ENCODE measurements at places on chromosomes 12 and 14. TPM values are rescaled to one million over a fixed set of nuclear protein-coding genes. Genes with fewer than 3 reads are reported as not detected.

DNA sequence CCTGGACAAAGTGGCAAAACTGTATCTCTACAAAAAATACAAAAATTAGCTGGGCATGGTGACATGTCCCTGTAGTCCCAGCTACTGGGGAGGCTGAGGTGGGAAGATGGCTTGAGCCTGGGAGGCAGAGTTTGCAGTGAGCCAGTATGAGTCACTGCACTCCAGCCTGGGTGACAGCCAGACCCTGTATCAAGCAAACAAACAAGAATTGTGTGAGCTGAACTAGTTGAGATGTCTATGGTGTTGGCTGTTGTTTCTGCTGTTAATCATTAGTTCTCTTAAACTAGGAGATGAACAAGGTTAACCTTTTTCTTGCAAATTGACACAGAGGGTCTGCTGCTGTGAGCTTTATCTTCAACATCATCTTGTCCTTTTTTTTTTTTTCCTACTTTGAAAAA is 23.6 kb downstream of the RASSF3 start:
- peak; percentile 59 for DNase-seq
- no peak overlapping the region for H3K27ac ChIP-seq
- H3K27me3 ChIP-seq, result no peaks in the 10 kb centered on the region

DNA sequence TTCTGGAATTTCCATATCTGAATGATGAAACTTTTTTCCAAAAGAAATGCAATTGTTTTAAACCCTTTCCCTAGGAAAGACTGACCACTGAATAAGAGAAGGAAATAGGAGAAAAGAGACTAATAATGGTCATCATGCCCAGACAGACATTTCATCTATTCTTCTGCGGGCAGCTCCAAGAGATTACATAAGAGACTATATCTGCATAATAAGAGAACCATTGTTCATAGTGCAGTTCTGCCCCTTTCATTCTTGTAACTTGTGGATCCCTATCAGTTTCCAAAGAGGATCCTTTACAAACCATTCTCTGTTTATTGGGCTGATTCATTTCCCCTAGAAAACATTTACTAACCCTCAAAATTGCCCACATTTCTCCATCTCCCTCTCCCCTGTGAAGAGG is 197.8 kb downstream of the FSCB start:
- H3K27ac ChIP-seq, result no peak overlapping the region
- no peaks in the 10 kb centered on the region for H3K36me3 ChIP-seq
- no peak for DNase-seq
- no peaks in the 10 kb centered on the region for H3K27me3 ChIP-seq
- H3K4me1 ChIP-seq, result no peaks in the 10 kb centered on the region

- no peak overlapping the region for H3K4me3 ChIP-seq
- no peak for DNase-seq
- H3K27me3 ChIP-seq, result no peaks in the 10 kb centered on the region
- H3K27ac ChIP-seq, result no peak overlapping the region
Measured at GRCh38 chr14:20044243-20044642, 8.4 kb upstream of the OR4K13 start.

GRCh38 chr12:28222081-28222700 is 31.9 kb downstream of the CCDC91 start:
- H3K27ac ChIP-seq, result no peak overlapping the region
- H3K4me1 ChIP-seq, result no peaks in the 10 kb centered on the region
- H3K4me3 ChIP-seq, result no peak overlapping the region
- H3K27me3 ChIP-seq, result no peaks in the 10 kb centered on the region
- DNase-seq, result no peak
- H3K36me3 ChIP-seq, result no peaks in the 10 kb centered on the region

DNA sequence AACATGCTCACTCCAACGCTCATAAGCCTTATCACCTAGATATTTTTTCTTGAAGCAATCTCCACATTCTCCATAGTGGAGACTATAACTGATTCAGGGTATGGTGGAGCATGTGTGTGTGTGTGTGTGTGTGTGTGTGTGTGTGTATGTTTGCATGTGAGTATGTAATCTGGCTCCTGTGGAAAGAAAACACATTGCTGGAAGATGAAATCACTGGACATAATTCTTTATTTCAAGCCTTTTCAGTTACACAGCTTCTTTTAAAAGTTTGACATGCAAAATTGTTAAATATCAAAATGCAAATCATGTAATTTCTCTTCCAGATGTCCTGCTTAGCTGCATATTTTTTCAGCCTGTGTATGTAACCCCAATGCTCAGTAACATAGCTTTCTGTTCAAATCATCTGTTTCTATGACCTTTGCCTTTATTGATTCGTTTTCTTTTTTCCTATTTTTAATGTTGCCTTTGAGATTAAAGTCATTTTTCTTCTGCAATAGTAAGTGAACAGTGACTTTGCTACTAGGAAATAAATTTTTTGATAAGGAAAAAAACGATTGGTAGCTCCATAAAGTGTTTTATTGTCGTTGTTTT is 80.5 kb upstream of the BTG1 start:
- no peak for DNase-seq
- H3K36me3 ChIP-seq, result no peaks in the 10 kb centered on the region
- no peaks in the 10 kb centered on the region for H3K27me3 ChIP-seq

- no peaks in the 10 kb centered on the region for H3K36me3 ChIP-seq
- no peak for DNase-seq
- H3K27ac ChIP-seq, result no peak overlapping the region
- H3K27me3 ChIP-seq, result no peaks in the 10 kb centered on the region
- H3K4me3 ChIP-seq, result no peak overlapping the region
Measured at GRCh38 chr12:19312637-19313036, 126.7 kb upstream of the AEBP2 start.

GRCh38 chr12:59708484-59708883 is 112.7 kb downstream of the SLC16A7 start:
- DNase-seq, result no peak
- no peak overlapping the region for H3K27ac ChIP-seq
- H3K4me3 ChIP-seq, result no peak overlapping the region
- H3K4me1 ChIP-seq, result no peaks in the 10 kb centered on the region
- H3K36me3 ChIP-seq, result no peaks in the 10 kb centered on the region
- H3K27me3 ChIP-seq, result no peaks in the 10 kb centered on the region

GRCh38 chr12:69648476-69648875 is 37.8 kb upstream of the LRRC10 start:
- H3K4me1 ChIP-seq, result no peaks in the 10 kb centered on the region
- no peak for DNase-seq
- no peaks in the 10 kb centered on the region for H3K27me3 ChIP-seq

GRCh38 chr12:121637231-121637914 is 11.0 kb downstream of the ORAI1 start:
- H3K4me1 ChIP-seq, result no peaks in the 10 kb centered on the region
- DNase-seq, result no peak
- no peaks in the 10 kb centered on the region for H3K27me3 ChIP-seq
- H3K4me3 ChIP-seq, result no peak overlapping the region

PLXNC1 gene
- total RNA-seq, result 7.5 TPM

BAZ1A gene
- total RNA-seq, result 61.0 TPM

ASCL1 gene
- not detected for total RNA-seq

HOXC11 gene
- total RNA-seq, result not detected

DNA sequence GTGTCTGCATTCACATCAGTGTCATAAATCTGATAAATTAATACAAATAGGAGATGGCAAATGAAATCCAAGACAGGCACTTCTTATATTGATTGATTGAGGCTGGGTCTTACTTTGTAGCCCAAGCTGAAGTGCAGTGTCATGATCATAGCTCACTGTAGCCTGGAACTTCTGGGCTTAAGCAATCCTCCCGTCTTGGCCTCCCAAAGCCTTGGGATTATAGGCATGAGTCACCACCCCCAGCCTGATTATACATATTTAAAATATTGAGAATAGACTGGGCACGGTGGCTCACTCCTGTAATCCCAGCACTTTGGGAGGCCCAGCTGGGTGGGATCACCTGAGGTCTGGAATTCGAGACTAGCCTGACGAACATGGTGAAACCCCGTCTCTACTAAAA is 51.3 kb downstream of the MARK3 start:
- H3K27ac ChIP-seq, result no peak overlapping the region
- no peaks in the 10 kb centered on the region for H3K4me1 ChIP-seq
- H3K4me3 ChIP-seq, result no peak overlapping the region
- no peaks in the 10 kb centered on the region for H3K27me3 ChIP-seq

GRCh38 chr12:46553911-46554310 is 181.3 kb upstream of the SLC38A2 start:
- H3K27ac ChIP-seq, result peak overlapping the region; percentile 45
- H3K27me3 ChIP-seq, result no peaks in the 10 kb centered on the region
- no peak overlapping the region for H3K4me3 ChIP-seq
- H3K36me3 ChIP-seq, result no peaks in the 10 kb centered on the region
- no peaks in the 10 kb centered on the region for H3K4me1 ChIP-seq

- no peak overlapping the region for H3K4me3 ChIP-seq
- H3K4me1 ChIP-seq, result no peaks in the 10 kb centered on the region
- no peaks in the 10 kb centered on the region for H3K36me3 ChIP-seq
- peaks cover 25% of the 10 kb centered on the region for H3K27me3 ChIP-seq
Measured at GRCh38 chr14:104337351-104337750, 199.0 kb downstream of the KIF26A start.

DNA sequence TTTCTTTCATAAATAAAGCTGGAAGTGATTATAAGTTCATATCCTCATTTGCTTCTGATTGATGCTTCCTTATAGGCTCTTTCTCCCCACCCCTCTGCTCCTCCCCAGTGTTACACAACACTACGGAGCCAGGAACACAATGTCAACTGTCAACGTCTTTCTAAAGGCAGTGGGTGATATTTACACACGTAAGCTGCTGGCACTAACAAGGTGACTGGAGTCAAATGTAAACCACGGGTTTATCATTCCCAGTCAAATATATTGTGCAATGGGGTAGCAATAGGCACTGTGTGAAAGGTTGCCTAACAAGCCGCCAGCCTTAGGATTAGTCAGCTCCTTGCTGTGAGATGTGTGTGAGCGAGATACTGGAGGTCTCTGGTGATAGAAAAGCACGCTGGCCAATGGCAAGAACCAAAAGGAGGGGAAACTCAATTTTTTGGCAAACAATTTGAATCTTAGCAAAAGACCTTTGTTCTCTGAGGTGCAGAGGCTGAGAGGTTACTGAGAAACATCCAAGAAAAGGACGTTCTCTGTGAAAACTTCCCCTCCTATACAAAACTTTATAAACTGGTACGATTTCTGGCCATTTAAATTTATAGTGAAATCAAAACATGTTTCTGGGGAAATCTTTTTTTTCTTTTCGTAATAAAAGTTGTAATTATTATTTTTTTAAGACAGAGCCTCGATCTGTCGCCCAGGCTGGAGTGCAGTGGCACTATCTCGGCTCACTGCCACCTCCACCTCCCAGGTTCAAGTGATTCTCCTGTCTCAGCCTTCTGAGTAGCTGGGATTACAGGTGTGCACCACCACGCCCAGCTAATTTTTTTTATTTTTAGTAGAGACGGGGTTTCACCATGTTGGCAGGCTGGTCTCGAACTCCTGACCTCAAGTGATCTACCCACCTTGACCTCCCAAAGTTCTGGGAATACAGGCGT is 22.3 kb upstream of the HECTD1 start:
- H3K36me3 ChIP-seq, result no peaks in the 10 kb centered on the region
- H3K4me1 ChIP-seq, result peaks cover 6% of the 10 kb centered on the region
- no peaks in the 10 kb centered on the region for H3K27me3 ChIP-seq
- peak overlapping the region; percentile 48 for H3K4me3 ChIP-seq
- DNase-seq, result peak; percentile 74
- H3K27ac ChIP-seq, result peak overlapping the region; percentile 75

DNA sequence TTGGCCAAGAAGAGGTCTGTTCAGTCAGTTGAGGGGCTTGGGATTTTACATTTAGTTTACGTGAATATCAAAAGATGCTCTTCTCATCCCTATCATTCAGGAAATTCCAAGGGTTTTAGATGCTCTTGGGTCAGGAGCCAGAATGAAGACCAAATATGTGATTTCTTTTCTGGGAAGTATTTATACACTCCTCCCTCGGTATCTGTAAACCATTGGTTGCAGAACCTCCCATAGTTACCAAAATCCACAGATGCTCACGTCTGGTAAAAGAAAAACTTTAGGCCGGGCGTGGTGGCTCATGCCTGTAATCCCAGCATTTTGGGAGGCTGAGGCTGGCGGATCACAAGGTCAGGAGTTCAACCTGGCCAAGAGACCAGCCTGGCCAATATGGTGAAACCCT is 75.9 kb downstream of the TNFAIP2 start:
- peak overlapping the region; percentile 80 for H3K27ac ChIP-seq
- no peak for DNase-seq
- no peaks in the 10 kb centered on the region for H3K27me3 ChIP-seq
- H3K36me3 ChIP-seq, result no peaks in the 10 kb centered on the region
- H3K4me3 ChIP-seq, result no peak overlapping the region

- no peaks in the 10 kb centered on the region for H3K36me3 ChIP-seq
- peak within 1 kb of the TSS; percentile 78 for H3K4me3 ChIP-seq
- DNase-seq, result peak; percentile 69
- H3K27me3 ChIP-seq, result no peaks in the 10 kb centered on the region
- H3K4me1 ChIP-seq, result peaks cover 52% of the 10 kb centered on the region
- H3K27ac ChIP-seq, result peak within 1 kb of the TSS; percentile 99
Measured at GRCh38 chr12:53049571-53050318, at the start of gene TNS2. Gene TNS2 (plus strand): TSS chr12:53050065. CDS start chr12:53050186, 121 bp downstream.

DNA sequence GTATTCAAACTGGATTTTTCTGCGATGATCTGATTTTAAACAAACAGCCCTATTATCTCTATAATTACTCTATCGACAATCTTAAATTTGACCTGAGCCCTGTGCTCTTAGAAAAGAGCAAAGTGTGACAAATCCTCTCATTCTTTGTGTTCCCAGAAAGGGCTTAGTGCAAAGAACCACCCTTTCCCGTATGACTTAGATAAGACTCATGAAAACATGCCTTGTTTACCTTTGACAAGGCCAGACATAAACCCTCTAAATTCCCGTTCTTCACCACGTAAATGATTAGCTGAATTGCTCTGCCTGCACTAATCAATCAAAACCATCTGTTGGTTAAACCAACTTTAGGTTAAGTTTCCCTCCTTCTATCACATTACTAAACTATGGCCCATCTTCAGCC is 285.7 kb upstream of the SEL1L start:
- no peaks in the 10 kb centered on the region for H3K36me3 ChIP-seq
- H3K4me1 ChIP-seq, result no peaks in the 10 kb centered on the region
- DNase-seq, result no peak
- H3K27me3 ChIP-seq, result no peaks in the 10 kb centered on the region
- H3K27ac ChIP-seq, result no peak overlapping the region

DNA sequence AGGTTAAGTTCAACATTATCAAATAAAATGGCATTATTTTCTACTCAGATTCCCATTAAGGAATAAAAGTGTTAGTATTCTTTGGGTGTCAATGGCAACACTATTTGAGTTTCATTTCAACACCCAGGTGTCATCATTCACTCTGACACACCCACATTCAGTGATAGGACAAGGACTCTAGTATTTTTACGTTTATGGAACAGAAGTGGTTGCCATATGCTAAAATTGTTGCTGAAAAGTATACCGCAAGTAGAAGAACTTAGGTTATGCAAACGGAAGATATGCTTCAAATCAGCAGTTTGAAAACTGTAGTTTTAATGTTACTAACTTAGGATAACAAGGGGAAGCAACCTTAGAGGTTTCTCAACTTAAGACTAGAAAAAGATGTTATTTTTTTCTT is 20.0 kb upstream of the SGPP1 start:
- H3K27me3 ChIP-seq, result no peaks in the 10 kb centered on the region
- DNase-seq, result no peak
- no peak overlapping the region for H3K27ac ChIP-seq
- H3K36me3 ChIP-seq, result no peaks in the 10 kb centered on the region
- H3K4me1 ChIP-seq, result no peaks in the 10 kb centered on the region

- no peak overlapping the region for H3K4me3 ChIP-seq
- no peak overlapping the region for H3K27ac ChIP-seq
- H3K4me1 ChIP-seq, result no peaks in the 10 kb centered on the region
- DNase-seq, result no peak
Measured at GRCh38 chr14:54549862-54550261, 17.1 kb upstream of the SAMD4A start.

Data from breast epithelium (tissue), 4 donors.